ENCODE measurements at places on chromosomes 13 and 19. TPM values are rescaled to one million over a fixed set of nuclear protein-coding genes. Genes with fewer than 3 reads are reported as not detected.
A peak's percentile ranks its signal among the peaks of the same experiment; 100 is the strongest.

The RXFP2 gene
- 4.0 TPM for polyA plus RNA-seq

GRCh38 chr13:110680852-110681251, 25.1 kb downstream of the CARS2 start:
- no peak for DNase-seq

DNA sequence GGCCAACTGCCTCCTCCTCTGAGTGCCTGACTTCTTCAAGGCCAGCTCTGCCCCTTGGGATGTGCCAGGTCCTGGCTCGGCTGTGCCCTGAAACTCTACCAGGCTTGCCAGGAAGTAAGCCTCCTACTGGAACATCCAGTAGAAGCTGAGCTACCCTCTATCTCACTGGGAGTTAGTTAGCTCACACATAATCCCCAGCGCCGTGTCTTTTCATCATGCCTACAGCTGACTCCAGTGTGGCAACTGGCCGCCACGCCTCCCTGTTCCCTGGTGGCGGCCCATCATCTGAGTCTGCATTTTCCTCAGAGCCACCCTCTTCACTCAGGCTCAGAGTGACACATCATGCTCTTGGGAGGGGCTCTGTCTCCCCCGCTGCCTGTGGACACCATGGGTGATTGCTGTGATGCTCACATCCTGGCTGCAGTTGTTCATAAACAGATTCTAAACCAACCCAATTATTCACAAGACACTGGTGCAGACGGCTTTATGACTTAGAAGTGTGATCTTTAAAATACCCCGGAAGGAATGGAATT, 131.9 kb upstream of the IRS2 start:
- peak; percentile 72 for DNase-seq

The OSCAR gene
- 0.31 TPM for polyA plus RNA-seq

DNA sequence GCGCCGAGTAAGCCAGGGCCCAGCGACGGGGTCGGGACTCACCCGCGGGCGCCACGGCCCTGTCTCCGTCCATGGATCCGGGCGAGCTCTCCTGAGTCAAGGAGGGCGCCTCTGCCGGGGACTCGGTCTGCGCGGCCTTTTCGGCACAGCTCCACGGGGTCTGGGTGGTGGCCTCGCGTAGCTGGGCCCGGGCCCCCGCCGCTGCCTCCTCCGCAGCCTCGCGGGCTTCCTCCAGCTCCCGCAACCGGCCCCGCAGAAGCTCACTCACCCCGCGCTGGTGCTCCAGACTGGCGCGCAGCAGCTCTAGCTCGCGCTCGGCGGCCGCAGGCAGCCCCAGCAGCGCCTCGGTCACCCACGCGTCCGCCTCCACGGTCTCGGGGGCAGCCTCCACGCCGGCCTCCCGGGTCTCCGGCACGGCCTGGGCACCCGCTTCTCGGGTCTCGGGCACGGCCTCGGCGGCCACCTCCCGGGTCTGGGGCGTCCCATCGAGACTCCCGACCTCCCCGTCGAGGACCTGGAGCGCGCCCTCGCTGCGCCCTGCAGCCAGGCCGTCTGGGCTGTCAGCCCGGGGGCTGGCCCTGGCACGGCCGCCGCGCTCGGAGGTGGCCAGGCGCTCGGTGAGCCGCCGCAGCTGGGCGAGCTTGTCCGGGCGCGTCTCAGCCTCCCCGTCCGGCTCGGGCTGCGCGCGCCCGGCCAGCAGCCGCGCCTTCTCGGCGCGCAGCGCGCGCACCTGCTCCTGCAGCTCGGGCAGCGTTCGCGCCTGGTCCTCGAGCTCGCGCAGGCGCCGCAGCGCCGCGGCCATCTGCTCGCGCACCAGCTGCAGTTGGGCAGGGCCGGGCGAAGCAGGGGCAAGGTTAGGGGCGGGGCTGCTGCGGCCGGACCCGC, 8.4 kb downstream of the KANK3 start:
- DNase-seq: peak; percentile 56

DNA sequence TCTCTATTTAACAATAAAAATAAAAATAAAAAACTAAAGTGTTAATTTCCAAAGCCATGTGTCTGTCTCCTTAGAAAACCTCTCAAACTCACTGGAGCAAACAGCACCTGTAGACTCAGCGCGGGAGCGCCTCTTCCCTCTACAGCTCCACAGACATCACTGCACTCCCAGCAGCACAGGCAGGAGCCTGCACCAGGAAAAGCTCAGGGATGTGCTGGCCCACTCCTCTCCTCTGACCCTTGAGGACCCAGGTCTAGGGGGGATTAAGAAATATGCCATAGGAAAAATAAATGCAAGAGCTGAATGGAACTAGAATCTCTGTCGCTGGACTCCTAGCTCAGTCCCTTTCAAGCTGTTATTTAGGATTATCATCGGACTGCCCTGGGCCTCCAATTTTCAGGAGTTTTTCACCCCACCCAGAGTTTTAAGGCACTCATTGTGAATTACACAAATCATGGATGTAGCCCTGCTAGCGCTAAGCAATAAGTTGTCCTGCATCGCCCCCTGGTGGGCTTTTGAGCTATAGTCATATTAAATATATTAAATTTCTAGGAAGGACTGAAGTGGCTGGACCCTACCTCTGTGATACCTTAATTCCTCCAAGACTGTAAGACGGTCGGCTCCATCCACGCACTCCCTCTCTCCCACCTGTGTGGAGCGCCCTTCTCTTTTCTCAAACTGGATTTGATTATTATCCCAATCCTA, 333.9 kb downstream of the UQCRFS1 start:
- DNase-seq: peak; percentile 73

- no peak for DNase-seq
These were observed 221.3 kb downstream of the NHLRC3 start for GRCh38 chr13:39259371-39260140.

Data from psoas muscle (tissue), 8 donors.